ENCODE measurements at places on chromosomes 3 and 15.

DNA sequence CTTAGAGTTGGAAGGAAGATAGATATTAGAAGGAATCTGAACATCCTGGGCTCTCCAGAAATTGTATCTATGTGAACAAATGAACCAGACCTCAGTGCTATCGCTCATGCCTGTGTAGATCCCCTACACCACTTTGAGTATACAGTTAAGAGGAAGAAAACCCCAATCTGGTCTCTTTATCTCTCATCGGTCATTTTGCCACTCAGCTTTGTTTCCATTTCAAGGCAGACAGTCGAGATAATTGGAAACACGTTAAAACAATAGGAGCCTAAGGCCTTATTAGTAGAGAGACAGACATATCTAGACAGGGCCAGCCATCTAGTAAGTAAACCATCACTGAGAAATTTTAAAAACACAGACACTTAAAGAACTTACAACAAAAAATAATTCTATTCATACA, 101.6 kb downstream of the MYLK start:
- H3K4me3 ChIP-seq: no peak overlapping the region
- H3K27me3 ChIP-seq: no peaks in the 10 kb centered on the region
- no peaks in the 10 kb centered on the region for H3K36me3 ChIP-seq
- no peak overlapping the region for H3K27ac ChIP-seq
- DNase-seq: no peak
- peaks cover 51% of the 10 kb centered on the region for H3K4me1 ChIP-seq

DNA sequence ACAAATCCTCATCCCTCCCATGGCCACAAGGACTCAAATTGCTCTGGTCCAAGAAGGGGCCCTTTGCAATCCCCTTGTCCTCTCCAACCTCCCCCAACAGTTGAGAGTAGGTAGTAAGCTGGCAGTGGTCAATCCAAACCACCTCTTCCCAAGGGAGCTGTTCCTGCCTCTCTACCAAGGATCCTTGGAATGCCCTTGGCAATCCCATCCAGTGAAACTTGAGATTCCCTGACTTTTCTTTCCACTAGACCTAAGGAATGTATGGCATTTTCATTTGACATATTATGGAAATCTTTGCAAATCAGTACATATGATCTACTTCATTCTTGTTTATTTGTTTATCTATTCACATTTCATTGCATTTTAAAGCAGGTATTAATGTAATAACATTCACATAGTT, 4.8 kb upstream of the RBP2 start:
- H3K27ac ChIP-seq: no peak overlapping the region
- no peak for DNase-seq
- H3K4me1 ChIP-seq: no peaks in the 10 kb centered on the region
- no peaks in the 10 kb centered on the region for H3K27me3 ChIP-seq

DNA sequence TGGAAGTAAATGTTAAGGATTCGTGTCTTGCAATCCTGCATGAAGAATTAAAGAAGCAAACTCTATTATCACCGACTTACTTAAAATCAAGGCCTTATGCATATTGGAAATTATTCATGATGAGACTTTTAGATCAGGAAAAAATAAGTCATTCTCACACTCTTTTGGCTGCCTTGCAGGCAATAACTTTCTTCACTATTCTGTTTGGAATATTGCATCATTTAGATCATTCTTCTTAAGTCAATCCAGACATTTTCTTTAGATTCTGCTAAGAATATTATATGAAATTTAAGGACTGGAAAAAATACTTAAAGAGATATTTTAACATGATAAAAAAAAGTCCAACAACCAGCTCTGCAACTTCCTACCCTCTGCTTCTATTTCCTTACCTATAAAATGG, 245.4 kb downstream of the LRRN1 start:
- H3K27me3 ChIP-seq: no peaks in the 10 kb centered on the region
- H3K36me3 ChIP-seq: no peaks in the 10 kb centered on the region
- H3K4me1 ChIP-seq: no peaks in the 10 kb centered on the region
- no peak for DNase-seq
- H3K27ac ChIP-seq: no peak overlapping the region

DNA sequence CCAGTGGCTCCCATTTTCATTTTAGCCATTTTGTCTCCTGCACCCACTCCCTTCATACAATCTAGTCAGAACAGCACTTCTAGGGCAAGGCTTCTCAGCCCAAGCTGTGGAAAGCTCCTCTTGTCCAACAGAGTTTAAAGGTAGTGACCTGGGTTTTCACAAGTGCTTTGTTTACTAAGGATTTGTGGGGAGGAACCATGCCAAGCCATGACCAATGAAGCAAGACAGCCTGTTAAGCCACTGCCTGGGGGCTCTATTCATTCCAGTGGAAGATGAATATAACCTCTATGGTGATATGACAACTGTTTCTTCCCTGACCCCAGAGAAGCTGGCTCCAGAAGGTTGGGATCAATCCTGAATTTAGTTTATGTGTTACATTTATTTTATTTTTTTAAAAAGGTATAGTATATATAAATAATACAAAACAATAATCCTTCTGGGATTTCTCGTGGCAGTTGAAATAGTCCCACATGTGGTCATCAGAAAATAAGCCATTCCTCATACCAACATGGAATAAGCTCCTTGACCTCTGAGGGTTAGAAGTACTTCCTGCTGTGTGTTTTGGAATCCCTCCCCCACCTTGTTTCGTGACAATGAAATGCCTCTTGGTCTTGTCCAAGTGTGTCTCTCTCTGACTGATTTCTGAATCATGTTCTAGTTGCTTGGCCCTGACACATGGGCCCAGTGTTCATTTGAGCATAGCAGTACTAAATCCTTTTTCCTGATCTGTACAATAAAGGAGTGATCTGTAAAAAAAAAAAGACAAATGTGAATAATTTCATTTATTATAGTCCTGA, 13.3 kb upstream of the THUMPD3 start:
- peaks cover 18% of the 10 kb centered on the region for H3K4me1 ChIP-seq
- peak; percentile 47 for DNase-seq
- no peaks in the 10 kb centered on the region for H3K27me3 ChIP-seq
- no peaks in the 10 kb centered on the region for H3K36me3 ChIP-seq

DNA sequence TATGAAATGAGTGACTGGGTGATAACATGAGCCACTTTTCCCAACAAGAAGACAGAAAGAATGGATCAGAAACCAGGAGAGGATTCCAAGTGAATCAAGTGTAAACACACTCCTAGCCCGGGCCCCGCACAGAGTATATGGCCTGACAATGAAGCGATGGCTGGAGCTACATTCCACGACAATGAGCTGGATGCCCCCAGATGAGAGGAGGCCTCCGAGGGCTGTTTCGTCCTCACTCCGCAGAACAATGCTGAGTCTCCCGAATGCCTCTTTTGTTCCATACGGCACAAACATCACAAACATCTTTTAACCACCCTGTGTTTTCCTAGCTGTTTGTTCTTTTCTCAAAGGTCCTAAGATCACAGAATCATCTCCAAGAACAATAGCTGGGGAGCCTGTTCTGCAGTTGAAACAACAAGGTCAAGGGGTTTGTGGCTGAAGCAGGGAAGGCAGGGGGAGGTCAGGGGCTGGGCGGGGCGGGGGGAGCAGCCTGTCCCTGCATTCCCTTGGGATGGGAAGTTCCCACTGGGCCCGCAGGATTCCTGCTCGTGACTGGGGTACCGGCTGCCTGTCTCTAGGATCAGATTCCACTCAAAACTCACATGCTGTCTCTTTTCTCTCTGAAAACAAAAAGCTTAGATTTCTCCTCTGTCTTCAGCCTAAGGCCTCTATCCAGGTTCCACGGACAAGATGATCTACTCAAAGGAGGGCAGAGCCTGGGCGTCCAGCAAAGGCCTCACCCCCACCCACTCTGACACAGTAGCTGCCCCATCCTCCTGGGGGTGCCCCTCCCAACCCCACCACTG, 151.3 kb downstream of the XXYLT1 start:
- no peaks in the 10 kb centered on the region for H3K36me3 ChIP-seq
- H3K27ac ChIP-seq: peak overlapping the region; percentile 78
- H3K4me3 ChIP-seq: no peak overlapping the region
- no peaks in the 10 kb centered on the region for H3K27me3 ChIP-seq

DNA sequence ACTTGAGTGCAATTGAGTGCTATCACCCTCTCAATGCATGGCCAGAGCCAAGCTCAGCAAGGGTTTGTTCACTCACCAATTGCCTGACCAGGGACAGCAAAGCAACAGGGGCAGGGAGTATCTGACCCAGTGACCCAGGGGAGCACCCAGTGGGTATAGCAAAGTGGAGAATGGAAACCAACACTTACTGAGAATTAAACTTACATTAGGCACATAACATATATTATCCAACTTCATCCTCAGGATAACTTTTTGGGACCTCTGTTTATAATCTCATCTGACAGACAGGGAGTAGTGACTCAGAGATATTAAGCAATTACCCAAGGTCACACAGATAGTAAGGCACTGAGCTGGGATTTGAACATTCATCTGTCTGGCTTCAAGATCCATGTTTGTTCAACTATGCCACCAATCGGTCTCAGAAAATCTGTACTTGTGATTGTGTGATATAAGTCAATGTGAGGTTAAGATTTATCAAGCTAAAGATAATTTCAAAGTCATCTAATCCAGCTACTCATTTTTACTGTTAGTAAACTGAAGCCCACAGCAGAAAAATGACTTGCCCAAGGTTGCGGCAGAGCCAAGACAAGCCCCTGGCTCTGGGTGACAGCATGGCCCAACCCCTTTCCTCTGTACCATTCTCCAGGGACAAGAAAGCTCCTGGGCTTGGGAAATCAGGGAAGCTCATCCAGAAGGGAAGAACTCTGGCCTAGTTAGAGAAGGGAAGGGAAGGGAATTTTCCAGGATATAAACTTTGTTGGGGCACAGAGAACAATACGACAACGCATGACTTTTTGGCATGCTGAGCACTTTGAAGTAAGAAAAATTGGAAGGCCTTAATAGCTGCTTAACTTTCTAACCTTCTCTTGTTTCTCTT, 138.0 kb upstream of the SMAD3 start:
- no peaks in the 10 kb centered on the region for H3K27me3 ChIP-seq
- no peak for DNase-seq
- H3K36me3 ChIP-seq: no peaks in the 10 kb centered on the region
- H3K4me1 ChIP-seq: peaks cover 27% of the 10 kb centered on the region
- no peak overlapping the region for H3K27ac ChIP-seq

DNA sequence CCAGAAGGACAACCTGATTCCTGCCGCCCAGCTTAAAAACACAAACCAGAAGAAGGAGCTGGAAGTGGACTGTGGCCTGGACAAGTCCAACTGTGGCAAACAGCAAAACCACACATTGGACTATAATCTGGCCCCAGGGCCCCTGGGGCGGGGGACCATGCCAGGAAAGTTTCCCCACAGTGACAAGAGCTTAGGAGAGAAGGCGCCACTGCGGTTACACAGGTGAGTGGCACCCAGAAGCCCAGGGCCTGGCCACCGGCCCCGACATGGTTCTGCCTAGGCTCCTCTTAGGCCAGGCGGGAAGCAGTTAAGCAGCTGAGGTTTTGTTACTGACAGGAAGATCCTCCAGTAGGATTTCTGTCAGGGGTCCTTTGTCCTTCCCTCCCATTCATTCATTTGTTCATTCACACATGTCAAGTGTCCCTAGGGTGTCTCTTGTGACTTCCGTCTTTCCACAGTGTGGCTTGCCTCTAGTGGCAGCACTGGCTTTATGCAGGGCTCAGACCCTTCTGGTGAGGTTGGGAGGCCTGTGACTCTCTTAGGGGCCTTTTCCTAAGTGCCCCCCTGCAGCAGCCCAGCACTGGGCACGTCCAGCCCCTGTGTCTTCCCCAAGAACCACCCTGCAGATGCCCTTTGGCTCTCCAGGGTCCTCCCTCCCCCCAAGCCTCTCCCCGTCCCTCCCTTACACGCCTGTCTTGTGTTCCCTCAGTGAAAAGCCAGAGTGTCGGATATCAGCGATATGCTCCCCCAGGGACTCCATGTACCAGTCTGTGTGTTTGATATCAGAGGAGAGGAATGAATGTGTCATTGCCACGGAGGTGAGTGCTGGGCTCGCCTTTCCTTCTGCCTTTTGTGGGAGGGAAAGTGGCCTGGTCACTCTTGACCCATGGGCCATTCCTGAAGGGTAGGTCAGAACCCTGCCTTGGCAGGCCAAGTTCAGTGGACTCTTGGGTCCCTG, 7.8 kb downstream of the DLL4 start:
- DNase-seq: no peak
- H3K27me3 ChIP-seq: peaks cover 9% of the 10 kb centered on the region
- H3K36me3 ChIP-seq: peaks cover 3% of the 10 kb centered on the region
- H3K4me3 ChIP-seq: no peak overlapping the region
- H3K27ac ChIP-seq: no peak overlapping the region

DNA sequence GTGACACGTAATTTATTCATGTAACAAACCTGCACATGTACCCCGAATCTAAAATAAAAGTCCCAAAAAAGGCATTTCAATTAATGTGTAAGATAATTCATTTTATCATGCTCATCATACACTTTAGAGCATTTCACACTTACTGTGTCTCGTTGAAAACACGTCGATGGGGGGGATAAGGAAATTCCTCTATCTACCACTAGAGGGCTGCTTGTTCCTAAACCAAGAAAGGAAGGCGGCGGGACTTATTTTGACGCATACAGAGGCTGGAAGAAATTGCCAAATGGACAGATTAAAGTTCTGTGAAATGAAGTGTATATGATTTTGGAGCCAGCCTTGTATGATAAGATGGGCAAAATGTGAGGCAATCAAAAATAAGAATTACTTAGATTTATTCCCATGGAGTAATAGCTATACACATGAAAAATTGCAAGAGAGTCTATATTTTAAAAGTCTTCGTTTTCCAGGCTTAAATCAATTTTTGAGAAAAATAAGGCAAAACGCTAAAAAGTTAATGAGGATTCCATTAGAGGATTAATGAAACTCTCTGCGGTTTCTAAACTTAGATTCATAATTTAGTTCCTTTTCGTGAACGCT, 346.8 kb downstream of the CNTN3 start:
- H3K27ac ChIP-seq: no peak overlapping the region
- H3K4me1 ChIP-seq: no peaks in the 10 kb centered on the region
- H3K36me3 ChIP-seq: no peaks in the 10 kb centered on the region
- no peak overlapping the region for H3K4me3 ChIP-seq
- peak; percentile 23 for DNase-seq

- peaks cover 4% of the 10 kb centered on the region for H3K27me3 ChIP-seq
- H3K27ac ChIP-seq: no peak overlapping the region
- DNase-seq: no peak
- H3K4me3 ChIP-seq: no peak overlapping the region
- H3K4me1 ChIP-seq: no peaks in the 10 kb centered on the region
- no peaks in the 10 kb centered on the region for H3K36me3 ChIP-seq
Observed at GRCh38 chr3:143334231-143334630, 214.7 kb downstream of the CHST2 start.

- H3K27ac ChIP-seq: no peak overlapping the region
- 0 out of 2 replicates have a peak, but pooled peaks cover 8% of the 10 kb centered on the region for H3K27me3 ChIP-seq
- DNase-seq: no peak
- no peak overlapping the region for H3K4me3 ChIP-seq
Observed at GRCh38 chr3:186630950-186631641, 9.1 kb upstream of the FETUB start.

DNA sequence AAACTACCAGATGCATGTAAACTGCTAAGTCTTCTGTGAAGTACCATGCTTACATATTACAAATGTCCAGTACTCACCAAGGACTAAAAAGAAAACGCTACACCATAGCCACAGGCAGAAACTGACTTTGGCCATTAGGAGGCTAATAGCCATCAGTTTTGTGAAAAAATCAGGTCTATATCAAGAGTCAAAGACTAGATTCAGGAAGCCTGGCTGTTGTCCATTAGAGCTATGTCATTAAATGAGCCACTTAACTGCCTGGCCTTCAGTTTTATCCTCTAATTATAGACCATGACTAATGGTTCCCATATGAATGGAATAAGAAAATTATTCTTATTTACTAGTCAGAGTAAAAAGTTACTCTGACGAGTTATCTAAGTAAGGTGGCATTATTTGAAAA, 144.1 kb downstream of the VPS13C start:
- peaks cover 19% of the 10 kb centered on the region for H3K36me3 ChIP-seq
- DNase-seq: no peak
- no peak overlapping the region for H3K27ac ChIP-seq
- H3K4me3 ChIP-seq: no peak overlapping the region

Measured in SJSA1 (cell line).